ENCODE measurements at places on chromosomes 7 and 10.

GRCh38 chr10:10110844-10111490 is 906.7 kb upstream of the CELF2 start:
- H3K4me3 ChIP-seq, result no peak overlapping the region
- DNase-seq, result no peak
- no peaks in the 10 kb centered on the region for H3K27me3 ChIP-seq
- no peak overlapping the region for H3K27ac ChIP-seq

GRCh38 chr10:114239994-114240345 is 916 bp downstream of the VWA2 start:
- no peak overlapping the region for H3K27ac ChIP-seq
- DNase-seq, result no peak
- peaks cover 50% of the 10 kb centered on the region for H3K27me3 ChIP-seq

- H3K27ac ChIP-seq, result no peak overlapping the region
- H3K4me1 ChIP-seq, result no peaks in the 10 kb centered on the region
- no peaks in the 10 kb centered on the region for H3K36me3 ChIP-seq
- H3K4me3 ChIP-seq, result no peak overlapping the region
These were observed 657.6 kb downstream of the LRMDA start for GRCh38 chr10:76088980-76089379.

DNA sequence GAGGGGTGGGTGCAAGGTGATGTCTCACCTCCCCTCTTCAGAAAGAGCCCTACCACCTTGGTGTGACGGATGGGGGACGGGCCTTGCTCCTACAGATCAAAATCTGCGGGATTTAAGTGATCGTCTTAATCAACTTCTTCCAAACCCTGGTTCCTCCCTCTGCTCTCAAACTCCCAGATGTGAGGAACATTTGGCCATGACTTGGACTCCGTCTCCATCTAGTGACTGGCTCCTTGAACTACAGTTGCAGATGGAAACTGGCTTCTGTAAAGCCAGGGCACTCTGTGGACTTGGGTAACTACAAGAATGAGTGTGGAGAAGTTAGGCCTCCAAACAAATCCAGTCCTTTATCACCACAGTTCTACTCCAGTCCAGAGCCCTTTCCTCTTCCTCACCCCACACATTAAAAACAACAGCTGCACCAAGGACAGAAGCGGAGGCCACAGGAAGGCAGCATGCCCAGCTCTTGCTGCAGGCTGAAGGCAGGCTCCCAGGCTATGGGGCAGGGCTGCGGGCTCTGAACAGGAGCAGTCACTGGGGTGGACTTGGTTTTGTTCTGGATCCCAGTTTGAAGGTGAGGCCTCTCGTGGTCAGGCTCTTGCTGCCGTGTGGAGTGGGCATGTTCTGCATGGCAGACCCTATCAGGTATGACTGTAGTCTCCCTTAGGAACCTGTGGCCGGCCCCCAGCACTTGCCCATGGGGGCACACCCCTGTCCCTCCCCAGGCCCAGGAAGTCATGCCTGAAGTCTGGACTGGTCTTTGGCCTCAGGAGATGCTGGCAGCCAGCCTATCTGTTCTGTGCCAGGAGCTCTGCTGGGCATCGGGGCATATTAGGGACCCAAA is 79.4 kb downstream of the VWC2 start:
- no peak overlapping the region for H3K4me3 ChIP-seq
- DNase-seq, result peak; percentile 28
- H3K36me3 ChIP-seq, result no peaks in the 10 kb centered on the region

- H3K4me3 ChIP-seq, result no peak overlapping the region
- no peaks in the 10 kb centered on the region for H3K27me3 ChIP-seq
- H3K4me1 ChIP-seq, result no peaks in the 10 kb centered on the region
- no peaks in the 10 kb centered on the region for H3K36me3 ChIP-seq
- DNase-seq, result no peak
These were observed 108.6 kb downstream of the CACNA2D1 start for GRCh38 chr7:82335001-82335400.

DNA sequence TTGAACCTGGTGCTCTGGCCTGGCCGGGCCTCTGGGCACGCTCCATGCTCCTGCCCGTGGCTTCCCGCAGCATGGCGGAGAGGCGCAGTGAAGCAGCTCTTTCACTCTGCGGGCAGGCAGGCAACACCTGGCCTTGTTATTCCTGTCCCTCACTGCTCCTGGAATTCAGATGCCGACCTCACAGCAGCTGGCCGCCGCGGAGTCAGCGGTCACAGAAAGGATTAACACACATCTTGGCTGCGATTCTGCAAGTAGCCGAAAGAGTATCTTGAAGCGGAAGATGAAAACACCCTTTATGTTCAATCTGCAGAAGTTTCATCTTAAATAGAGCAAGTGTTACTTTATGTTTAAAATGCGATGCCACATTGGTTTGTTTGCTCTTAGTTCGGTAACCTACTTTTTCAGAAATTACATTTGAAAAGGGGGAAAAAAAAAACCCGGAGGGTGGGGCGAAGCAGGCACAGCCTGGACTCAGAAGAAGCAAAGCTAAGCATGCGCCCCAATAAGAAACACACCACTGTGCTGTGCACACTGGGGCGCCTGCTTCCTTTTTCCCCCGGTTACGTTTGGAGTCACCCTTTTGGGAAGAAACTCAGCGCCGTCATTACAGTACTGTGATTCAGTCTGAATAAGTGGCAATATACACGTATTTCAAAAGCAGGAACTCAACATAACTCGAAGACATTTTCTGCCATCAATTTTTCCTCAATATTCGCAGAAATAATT is 42.3 kb downstream of the BRI3 start:
- H3K27me3 ChIP-seq, result peaks cover 2% of the 10 kb centered on the region
- no peak for DNase-seq
- H3K27ac ChIP-seq, result no peak overlapping the region
- no peaks in the 10 kb centered on the region for H3K36me3 ChIP-seq
- no peak overlapping the region for H3K4me3 ChIP-seq
- H3K4me1 ChIP-seq, result no peaks in the 10 kb centered on the region
